Spinal cord (tissue), 10 donors: ENCODE measurements at places on chromosomes 13 and 19.

- no peak for DNase-seq
Measured at GRCh38 chr13:95579303-95579702, 26.8 kb downstream of the CLDN10 start.

DNA sequence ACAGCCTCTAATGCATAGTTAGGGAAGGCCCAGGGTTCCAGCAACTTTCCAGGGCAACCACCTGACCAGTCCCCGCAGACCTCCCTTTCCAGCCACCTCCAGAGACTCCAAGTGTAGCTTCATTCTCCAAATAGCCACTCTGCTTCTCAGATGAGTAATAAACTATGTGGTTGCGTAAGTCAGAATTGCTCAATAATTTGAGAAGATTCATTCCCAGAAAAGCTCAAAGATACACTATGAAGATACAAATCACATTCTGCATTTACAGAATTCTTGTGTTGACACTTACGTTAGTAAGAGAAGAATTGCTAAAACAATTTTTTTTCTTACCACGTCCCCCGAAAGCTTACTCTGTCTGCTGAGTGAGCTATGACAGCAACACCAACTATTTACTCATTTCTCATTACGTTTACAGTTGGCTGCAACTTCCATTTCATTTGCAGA, 8.2 kb upstream of the LATS2 start:
- DNase-seq, result no peak

GRCh38 chr13:102556806-102557205, 40.0 kb upstream of the TPP2 start:
- DNase-seq, result no peak

DNA sequence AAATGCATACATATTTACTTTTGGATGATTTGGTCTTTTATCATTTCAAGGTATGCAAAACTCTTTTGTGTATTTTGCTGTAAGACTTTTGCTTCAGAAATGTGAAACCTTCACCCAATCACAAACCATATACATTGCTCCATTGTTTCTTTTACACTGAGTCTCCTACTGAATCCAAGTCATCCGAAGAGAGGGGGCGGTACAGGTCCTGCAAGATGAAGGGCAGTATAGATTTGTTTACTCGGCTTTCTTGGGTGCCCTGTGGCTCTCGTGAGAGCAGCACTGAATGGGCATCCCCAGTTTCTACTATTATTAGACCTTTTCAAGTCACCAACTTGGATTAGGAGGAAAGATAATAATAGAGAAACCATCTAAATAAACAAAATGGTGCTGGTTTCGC, 280.6 kb downstream of the DCLK1 start:
- DNase-seq, result no peak

DNA sequence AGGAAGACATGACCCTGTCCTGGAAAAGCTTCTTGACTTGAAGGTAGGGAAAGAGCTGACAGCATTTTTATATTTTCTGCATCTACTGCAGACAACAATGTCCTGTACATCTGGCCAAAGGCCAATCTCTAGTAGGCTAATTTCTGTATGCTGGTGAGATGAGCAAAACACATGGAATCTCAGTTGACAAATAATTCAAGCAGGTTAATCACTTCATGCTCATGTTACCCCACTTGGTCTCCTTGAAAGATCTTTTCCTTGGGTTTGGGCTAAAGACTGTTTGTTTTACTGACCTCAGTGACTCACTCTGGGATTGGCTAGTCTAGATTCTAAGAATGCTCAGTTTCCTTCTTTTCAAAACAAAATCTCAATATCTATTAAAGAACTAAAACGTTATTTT, 298.8 kb downstream of the LMO7 start:
- DNase-seq, result no peak
